ENCODE measurements at places on chromosomes 2 and 18.

- DNase-seq, result no peak
Measured at GRCh38 chr18:34913837-34914661, 127.2 kb upstream of the MAPRE2 start.

- no peak for DNase-seq
Measured at GRCh38 chr2:133411857-133412256, 156.4 kb downstream of the NCKAP5 start.

GRCh38 chr2:41886757-41887156 lies 161.1 kb upstream of the PKDCC start:
- no peak for DNase-seq

- no peak for DNase-seq
Measured at GRCh38 chr2:118529908-118530599, 317.4 kb downstream of the EN1 start.

DNA sequence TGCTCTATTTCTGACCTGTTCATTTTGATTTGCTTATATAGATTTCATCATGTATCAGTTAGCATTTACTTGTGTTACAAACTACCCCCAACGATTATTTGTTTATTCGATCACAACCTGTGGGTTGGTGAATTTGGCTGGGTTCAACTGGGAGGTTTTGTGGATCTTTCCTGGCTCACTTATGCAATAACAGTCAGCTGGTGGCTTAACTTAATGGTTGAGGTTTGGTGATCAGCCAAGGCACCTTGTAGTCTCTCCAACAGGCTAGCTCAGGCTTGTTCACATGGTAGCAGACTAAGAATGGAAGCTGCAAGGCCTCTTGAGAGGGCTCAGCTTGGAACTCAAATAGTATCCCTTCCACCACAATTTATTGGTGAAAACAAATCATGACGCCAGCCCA lies 5.4 kb upstream of the PUM2 start:
- DNase-seq, result no peak

GRCh38 chr18:45782662-45783061 lies 42.8 kb upstream of the SIGLEC15 start:
- no peak for DNase-seq

DNA sequence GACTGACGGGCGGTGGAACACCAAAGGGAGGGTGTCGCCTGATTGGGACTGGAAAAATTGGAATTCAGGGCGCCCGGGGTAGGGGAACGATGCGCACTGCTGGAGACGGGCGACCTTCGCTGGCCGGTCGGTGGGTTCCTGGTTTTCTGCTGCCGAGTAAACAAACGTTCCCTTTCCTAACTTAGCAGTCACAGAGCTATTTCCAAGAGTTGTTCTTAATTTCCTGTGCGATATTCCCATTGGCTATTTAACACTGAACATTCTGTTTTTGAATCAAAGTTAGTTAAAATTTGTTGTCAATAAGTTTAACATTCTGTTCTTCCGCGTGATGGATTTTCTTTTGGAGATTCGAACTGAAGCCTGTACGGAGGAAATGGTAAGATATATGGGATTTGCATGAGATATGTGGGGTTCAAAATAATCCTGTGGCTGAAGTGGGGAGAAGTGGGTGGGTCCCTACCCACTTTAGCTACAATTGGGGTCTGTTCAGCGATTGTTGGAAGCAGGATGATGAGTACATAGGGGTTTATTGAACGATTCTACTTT lies 862 bp downstream of the C18orf54 start:
- peak; percentile 0 for DNase-seq

All from naive B cell (primary cell).